ENCODE measurements at places on chromosomes 16 and 17.

- no peak for DNase-seq
Observed at GRCh38 chr16:66206363-66206762, 160.1 kb upstream of the CDH5 start.

DNA sequence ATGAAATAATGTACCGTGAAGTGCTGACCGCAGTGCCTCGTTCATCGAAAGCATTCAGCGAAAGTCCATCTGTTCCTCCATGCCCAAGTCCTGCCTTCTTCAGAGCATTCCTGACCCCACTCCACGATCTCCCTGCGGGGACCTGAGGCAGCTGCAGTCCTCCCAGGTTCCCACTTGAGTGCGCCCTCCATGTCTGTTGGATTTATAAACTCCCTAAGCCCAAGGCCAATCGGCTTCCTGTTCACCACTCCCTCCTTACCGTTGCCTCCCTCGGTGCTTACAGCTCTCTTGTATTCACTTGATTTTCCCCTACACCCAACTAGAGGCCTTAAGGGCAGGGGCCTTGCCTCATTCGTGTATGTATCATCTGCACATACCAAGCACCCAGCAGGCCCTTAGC, 2.8 kb downstream of the RAD51D start:
- no peak for DNase-seq

DNA sequence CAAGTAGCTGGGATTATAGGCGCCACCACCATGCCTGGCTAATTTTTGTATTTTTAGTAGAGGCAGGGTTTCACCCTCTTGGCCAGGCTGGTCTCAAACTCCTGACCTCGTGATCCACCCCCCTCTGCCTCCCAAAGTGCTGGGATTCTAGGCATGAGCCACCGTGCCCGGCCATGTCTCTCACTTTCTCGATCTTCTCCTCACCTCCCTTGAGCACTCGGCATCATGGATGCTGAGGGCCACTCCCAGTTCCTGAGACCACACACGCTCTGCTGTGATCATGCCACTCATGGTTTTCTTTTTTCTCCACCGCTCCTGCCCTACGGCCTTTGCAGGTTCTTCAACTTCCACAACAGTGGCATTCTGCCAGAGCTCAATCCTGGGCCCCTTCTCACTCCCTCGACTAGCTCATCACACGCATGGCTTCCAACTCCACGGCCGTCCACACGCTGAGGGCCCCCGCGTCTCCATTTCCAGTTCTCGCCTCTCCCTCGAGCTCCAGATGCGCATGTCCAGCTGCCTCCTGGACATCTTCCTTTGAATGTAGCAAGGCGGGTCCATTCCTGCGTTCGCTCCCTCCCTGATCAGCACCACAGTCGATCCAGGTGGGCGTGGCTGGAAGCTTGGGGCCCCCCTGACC, 5.5 kb upstream of the NCBP3 start:
- no peak for DNase-seq

GRCh38 chr16:81881228-81881627, 102.1 kb downstream of the PLCG2 start:
- DNase-seq, result no peak

- DNase-seq, result no peak
Observed at GRCh38 chr17:38667099-38667786, 7.5 kb downstream of the EPOP start.

DNA sequence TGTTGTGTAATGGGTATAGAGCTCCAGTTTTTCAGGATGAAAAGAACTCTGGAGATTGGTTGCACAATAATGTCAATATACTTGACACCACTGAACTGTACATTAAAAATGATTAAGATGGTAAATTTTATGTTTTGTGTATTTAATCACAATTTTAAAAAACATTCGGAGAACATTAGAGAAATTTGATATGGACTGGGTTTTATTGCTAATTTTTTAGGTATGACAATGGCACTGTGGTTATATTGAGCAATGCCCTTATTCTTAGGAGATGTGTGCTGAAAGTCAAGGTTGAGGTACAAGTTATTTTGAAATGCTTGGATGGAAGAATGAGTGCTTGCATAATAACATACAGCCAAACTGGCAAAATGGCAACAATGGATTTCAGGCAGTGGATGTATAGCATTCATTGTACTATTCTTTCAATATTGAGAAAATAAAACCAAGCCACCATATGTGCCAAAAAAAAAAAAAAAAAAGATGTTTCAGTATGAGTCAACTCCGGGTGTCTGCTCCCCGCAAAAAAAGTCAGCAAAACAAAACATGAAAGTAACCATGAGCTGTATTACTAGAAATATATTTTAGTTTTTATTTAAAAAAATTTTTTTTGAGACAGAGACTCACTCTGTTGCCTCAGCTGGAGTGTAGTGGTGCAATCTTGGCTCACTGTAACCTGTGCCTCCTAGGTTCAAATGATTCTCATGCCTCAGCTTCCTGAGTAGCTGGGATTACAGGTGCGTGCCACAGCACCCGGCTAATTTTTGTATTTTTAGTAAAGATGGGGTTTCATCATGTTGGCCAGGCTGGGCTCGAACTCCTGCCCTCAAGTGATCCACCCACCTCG, 19.8 kb downstream of the HOXB1 start:
- DNase-seq, result peak; percentile 8

- DNase-seq, result no peak
Observed at GRCh38 chr17:29603109-29603674, 10.3 kb downstream of the ANKRD13B start.

- DNase-seq, result no peak
Observed at GRCh38 chr16:83809092-83809491, 1.3 kb downstream of the HSBP1 start.

DNA sequence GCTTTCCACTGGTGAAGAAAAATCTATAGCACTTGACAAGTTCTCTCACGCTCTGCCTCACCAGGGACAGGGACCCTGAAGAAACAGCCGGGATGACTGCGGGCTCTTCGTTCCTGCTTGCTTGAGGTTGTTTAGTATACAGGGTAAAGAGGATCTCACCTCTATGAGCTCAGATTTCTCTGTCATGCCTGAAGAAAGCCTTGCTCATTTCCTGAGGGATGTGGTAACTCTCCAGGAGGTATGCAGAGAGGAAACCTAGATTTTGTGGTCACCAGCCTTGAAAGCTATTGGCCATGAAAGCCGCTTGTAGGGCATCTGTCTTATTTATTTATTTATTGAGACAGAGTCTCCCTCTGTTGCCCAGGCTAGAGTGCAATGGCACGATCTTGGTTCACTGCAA, 23.2 kb downstream of the USP43 start:
- no peak for DNase-seq
